CD8-positive, alpha-beta memory T cell (primary cell): ENCODE measurements at places on chromosomes 7 and 10.

GRCh38 chr10:100216006-100216405, 13.4 kb downstream of the CHUK start:
- DNase-seq: no peak

DNA sequence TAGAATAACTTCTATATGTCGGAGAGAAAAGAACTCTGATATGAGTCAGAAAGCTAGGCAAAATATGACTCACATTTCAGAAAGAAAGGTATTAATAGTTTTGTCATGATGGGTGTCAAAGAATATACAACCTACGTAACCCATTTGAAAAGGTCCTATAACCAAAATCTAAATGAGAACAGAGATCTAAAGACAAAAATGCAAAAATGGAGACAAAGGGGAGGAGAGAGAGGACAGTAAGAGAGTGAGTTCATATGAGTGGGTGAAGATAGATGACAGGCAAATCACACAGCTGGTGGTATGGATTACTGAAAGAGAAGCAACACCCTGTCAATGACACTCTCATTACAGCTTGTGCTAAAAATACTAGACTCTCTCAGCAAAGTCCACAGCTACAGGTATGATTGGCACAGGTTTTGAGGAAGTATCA, 25.6 kb downstream of the ANKMY2 start:
- no peak for DNase-seq

DNA sequence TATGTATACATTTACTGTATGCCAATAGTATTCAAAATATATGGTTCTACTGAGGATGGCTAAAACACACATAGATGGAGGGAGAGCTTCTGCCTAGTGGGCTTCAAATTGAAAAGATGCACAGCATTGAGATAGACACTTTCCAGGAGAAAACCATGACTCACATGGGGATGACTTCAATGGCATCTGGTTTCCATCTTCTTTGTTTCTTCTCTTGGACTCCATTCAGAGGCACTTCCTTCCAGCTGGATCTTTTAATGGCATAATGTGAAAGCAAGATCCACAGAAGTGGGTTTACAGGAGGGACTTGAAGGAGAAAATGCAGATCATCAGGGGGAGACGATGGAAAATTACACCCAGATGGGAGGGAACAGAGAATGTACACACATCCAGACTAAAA, 84.9 kb downstream of the ZNF365 start:
- DNase-seq: no peak

DNA sequence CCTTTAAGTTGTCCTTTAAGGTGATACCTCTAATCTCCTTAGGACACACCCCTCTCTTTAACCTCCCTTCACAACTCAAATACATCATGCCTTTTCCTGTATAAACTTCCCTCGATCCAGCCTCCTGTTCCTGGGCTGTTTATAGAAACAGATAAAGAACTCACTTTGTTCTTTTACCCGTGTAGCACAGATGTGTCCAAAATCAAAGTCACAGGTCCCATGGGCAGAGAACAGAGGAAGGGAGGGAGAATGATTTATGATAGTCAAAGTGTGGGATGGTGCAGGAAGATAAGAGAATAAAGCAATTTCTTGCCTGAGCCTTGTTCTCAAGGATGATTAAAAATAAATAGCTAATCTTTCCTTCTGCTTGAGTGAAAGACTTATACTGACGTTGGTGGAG, 50.3 kb upstream of the CABCOCO1 start:
- DNase-seq: no peak

- no peak for DNase-seq
Observed at GRCh38 chr10:126315494-126316177, 72.6 kb downstream of the ADAM12 start.

- no peak for DNase-seq
Observed at GRCh38 chr7:110854651-110855050, 236.3 kb upstream of the LRRN3 start.

GRCh38 chr7:55563596-55564325, 8.5 kb downstream of the VOPP1 start:
- no peak for DNase-seq

- no peak for DNase-seq
Observed at GRCh38 chr10:133350950-133351329, 3.8 kb downstream of the PRAP1 start.

DNA sequence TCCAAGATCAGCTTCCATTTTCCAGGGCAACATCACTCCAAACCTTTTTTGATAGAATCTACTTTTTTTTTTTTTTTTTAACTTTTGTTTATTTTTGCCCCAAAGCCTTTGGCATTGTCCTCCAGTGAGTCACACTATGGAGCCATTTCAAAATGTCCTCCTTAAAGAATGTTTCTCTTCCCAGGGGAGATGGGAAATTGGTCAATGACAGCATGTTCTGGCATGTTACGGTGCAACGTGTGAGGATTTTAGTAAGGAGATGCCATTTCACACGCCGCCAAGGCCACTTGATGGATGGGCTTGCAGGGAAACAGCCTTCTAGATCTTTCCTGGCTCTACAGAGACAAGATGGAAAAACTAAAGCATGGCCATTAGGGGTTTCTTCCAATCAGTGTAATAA, 30.7 kb upstream of the TRIL start:
- no peak for DNase-seq

DNA sequence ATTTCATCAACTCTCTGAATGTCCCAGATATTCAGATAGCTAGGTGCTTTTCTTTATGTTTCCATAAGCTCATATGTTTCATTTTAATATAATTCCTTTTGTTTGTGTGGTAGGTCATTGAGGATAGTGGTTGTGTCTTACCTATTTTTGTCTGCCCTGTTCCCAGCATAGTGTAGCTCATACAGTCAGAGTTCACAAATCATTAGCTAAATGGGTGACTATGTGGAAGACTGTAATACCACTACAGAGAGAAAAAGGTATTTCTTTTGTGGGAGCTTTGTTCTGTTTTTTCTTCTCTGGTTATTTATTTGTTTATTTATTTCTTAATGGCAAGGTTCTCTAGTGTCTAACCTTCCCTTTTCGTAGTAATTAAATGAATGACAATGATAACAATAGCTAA, 39.8 kb downstream of the EXOC4 start:
- no peak for DNase-seq

DNA sequence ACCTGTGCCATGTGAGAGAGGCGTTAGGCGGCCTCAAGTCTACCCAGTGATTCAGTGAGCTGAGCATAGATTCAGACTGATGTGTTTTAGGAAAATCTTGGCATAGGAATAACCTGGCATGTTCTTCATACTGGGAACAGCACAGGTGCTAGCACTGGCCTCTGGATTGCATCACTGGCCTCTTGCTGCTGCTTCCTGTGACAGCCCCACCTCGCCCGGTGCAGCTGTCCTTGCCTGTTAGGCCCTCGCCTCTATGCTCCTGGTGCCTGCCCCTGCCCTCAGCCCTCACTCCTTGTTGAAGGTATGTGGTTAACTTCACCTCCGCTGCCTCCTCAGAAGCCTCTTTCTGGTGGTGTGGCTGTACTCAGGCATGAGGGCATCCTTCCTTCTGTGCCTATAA, 46.2 kb downstream of the BLNK start:
- no peak for DNase-seq
